Immature natural killer cell (primary cell): ENCODE measurements at places on chromosomes 4 and X.

- no peaks in the 10 kb centered on the region for H3K4me1 ChIP-seq
- H3K27ac ChIP-seq = no peak overlapping the region
- no peak for DNase-seq
- no peaks in the 10 kb centered on the region for H3K27me3 ChIP-seq
- no peak overlapping the region for H3K4me3 ChIP-seq
Measured at GRCh38 chr4:85486425-85487086, 11.6 kb downstream of the ARHGAP24 start.

DNA sequence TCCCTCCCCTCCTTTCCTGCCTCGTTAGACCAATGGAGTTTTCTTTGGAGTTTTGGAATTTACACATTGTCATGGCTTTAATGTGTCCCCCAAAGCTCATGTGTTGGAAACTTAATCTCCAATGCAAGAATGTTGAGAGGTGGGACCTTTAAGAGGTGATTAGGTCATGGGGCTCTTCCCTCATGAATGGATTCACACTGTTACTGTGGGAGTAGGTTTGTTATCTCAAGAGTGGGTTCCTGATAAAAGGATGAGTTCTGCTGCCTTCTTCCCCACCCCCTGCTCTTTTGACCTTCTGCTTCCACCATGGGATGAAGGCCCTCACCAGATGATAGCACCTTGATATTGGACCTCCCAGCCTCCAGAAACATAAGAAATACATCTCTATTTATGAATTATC is 16.8 kb downstream of the MORF4L2 start:
- no peaks in the 10 kb centered on the region for H3K36me3 ChIP-seq
- H3K27ac ChIP-seq = no peak overlapping the region
- no peak for DNase-seq
- H3K27me3 ChIP-seq = no peaks in the 10 kb centered on the region

DNA sequence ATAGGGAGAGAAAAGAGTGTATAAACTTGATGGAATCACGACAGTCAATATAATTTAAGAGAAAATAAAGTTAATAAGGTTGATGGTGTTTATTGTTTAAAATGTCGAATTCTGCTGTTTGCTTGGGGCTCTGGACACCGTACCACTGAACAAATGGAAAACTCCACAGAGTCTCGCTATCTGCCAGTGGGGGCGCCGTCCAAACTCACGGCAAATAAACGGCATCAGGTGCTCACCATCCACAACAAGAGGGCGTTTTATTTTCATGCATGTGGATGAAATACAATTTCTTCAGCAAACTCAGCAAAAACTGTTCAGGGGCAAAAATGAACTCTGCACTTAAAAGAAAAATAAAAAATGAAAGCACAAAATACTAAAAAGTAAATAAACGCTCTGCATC is 46.6 kb upstream of the FAM47C start:
- no peaks in the 10 kb centered on the region for H3K27me3 ChIP-seq
- H3K36me3 ChIP-seq = no peaks in the 10 kb centered on the region
- H3K4me1 ChIP-seq = no peaks in the 10 kb centered on the region
- DNase-seq = no peak
- no peak overlapping the region for H3K27ac ChIP-seq

DNA sequence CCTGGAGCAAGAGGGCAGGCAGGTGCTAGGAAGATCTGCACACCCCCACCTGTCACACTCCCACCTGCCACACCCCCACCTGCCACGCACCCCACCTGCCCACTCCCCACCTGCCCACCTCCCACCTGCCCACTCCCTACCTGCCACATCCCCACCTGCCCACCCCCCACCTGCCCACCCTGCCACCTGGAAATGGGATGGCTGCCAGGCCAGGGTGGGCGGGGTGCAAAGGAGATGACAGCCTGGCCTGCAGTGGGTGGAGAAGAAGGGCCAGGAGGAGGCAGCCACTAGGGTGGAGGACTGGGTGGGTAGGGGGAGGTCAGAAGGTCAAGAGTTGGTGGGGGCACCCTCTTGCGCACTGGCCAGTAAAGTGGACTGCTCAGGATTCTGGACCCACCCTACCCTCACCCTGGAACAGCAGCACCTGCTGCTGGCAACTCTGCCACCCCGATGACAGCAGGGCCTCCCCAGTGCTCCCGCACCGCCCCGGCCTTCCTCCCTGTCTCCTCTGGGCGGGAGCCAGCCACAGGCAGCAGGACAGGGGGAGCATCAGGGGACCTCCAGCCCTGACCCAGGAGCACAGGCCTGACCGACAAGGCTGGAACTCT is 66.8 kb upstream of the NKX1-1 start:
- DNase-seq = no peak
- no peak overlapping the region for H3K4me3 ChIP-seq
- no peak overlapping the region for H3K27ac ChIP-seq

DNA sequence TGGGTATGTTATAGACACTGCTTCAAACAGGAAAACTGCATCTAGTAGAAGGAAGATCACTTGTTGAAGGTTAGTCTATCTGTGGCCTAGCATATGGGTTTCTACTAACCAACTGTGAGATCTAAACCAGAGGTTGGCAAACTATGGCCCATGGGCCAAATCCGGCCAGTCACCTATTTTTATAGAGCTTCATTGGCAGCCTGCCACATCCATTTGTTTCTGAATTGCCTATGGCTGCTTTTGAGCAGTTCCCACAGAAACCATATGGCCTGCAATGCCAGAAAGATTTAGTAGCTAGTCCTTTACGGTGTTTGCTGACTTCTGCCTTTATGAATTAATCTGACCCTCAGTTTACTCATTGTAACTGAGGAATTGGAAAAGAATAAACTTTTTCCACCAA is 71.1 kb downstream of the MID1 start:
- no peak overlapping the region for H3K4me3 ChIP-seq
- DNase-seq = no peak
- no peaks in the 10 kb centered on the region for H3K27me3 ChIP-seq
- H3K4me1 ChIP-seq = no peaks in the 10 kb centered on the region
- H3K36me3 ChIP-seq = no peaks in the 10 kb centered on the region

GRCh38 chr4:7156761-7157488 is 35.4 kb upstream of the SORCS2 start:
- H3K27ac ChIP-seq = no peak overlapping the region
- no peaks in the 10 kb centered on the region for H3K36me3 ChIP-seq

DNA sequence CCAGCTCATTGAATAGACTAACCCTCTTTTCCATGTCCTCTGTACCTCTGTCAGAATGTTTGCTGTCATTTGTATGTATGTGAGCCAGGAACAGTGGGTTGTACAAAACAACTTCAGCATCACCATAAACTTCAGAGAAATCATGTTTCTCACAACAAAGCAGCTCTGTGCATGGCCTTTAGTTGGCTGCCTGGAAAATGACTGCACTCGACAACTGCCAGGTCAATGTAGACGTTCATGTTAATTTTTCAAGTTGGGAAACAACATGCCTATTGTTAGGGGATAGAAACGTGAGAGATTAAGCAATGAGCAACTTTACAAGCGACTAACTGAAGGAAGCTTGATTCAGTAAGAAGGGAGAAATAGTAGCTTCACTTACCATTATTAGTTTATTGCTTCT is 17.9 kb upstream of the CXCL11 start:
- no peak overlapping the region for H3K27ac ChIP-seq
- H3K4me1 ChIP-seq = no peaks in the 10 kb centered on the region
- DNase-seq = no peak

GRCh38 chr4:38529189-38530115 is 134.5 kb upstream of the KLF3 start:
- peak; percentile 49 for DNase-seq
- no peaks in the 10 kb centered on the region for H3K27me3 ChIP-seq
- peaks cover 31% of the 10 kb centered on the region for H3K4me1 ChIP-seq
- peaks cover 9% of the 10 kb centered on the region for H3K36me3 ChIP-seq

DNA sequence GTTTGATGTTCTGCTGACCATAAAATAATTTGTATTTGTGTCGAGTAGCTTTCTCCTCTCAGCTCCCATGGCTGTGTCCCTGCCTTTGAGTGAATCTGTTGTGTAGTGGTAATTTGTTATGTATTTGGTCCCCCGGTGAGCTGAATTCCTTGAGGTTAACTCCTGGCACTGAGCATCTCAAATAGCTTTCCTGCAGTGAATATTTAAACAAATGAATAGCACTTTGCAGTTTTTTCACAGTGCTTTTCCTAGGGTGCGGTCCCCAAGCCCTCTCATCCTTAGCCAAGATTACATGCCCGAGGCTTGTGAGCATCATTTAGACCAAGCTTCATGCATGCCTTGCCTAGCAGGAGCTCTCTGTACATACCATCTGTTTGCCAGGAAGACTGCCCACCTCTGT is 74.2 kb downstream of the CLDN34 start:
- H3K27ac ChIP-seq = no peak overlapping the region
- H3K27me3 ChIP-seq = peaks cover 2% of the 10 kb centered on the region
- H3K4me1 ChIP-seq = no peaks in the 10 kb centered on the region
- H3K4me3 ChIP-seq = no peak overlapping the region

- DNase-seq = peak; percentile 50
- H3K4me3 ChIP-seq = peak overlapping the region; percentile 80
- peaks cover 19% of the 10 kb centered on the region for H3K4me1 ChIP-seq
- peak overlapping the region; percentile 73 for H3K27ac ChIP-seq
- H3K36me3 ChIP-seq = peaks cover 5% of the 10 kb centered on the region
Measured at GRCh38 chrX:49172280-49172780, 632 bp downstream of the PLP2 start.

DNA sequence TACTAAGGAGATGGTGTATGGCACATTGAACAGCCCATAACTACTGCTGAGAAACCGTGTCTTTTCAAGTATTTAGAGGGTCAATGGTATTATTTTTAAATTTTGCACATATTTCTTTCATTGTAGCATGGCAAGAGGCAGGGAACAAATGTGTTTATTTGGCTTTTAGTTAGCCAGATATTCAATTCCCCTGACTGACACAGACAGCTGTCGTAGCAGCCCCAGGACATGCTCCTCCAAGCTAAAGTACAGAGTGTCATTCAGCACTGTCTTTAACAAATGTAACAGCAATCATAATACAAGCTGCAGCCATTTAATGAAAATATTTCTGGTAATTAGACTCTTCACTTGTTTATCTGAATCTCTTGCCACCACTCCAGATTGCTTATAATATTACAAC is 687.1 kb downstream of the KLHL13 start:
- no peaks in the 10 kb centered on the region for H3K4me1 ChIP-seq
- H3K36me3 ChIP-seq = no peaks in the 10 kb centered on the region
- H3K27me3 ChIP-seq = no peaks in the 10 kb centered on the region
- no peak overlapping the region for H3K4me3 ChIP-seq
- DNase-seq = no peak

DNA sequence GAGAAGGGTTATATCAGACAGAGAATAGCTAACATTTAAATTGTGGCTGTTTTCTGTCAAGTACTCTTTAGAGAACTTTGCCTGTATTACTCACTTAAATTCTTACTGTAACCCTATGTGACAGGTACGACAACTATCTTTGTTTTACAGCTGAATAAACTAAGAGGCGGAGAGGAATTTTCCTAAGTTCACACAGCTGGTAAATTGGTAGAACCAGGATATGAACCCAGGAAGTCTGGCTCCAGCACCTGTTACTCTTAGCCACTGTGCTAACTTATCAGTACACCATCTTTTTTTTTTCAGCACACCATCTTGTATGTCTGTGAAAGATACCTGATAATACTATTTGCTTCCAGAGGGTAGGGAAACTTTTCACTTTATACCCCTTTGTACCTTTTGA is 2.0 kb upstream of the SYP start:
- no peak overlapping the region for H3K4me3 ChIP-seq
- no peak for DNase-seq
- no peak overlapping the region for H3K27ac ChIP-seq
- H3K27me3 ChIP-seq = peaks cover 2% of the 10 kb centered on the region
- peaks cover 6% of the 10 kb centered on the region for H3K4me1 ChIP-seq

GRCh38 chr4:108628411-108628810 is 8.0 kb downstream of the RPL34 start:
- no peak overlapping the region for H3K4me3 ChIP-seq
- no peak overlapping the region for H3K27ac ChIP-seq
- DNase-seq = no peak
- H3K4me1 ChIP-seq = peaks cover 9% of the 10 kb centered on the region
- H3K36me3 ChIP-seq = peaks cover 29% of the 10 kb centered on the region

DNA sequence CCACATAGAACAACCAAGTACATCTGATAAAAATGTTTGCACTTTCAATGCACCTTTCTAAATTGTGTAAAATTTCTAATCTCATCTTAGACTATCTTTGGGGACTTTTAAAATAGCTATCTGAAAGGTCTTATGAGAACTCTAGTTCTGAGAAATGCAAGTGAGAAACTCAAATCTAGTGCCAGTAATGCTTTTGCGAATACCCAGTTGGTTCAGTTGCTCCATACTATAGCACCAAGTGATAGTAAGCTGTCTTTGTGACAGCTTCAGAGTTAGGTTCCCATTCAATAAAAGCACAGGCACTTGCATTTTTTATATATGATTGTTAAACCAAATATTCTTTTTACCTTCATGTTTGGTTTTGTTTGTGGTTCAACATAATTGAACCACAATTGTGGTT is 4.5 kb upstream of the ITM2A start:
- H3K36me3 ChIP-seq = peaks cover 1% of the 10 kb centered on the region
- H3K27ac ChIP-seq = no peak overlapping the region
- DNase-seq = no peak
- H3K4me1 ChIP-seq = peaks cover 31% of the 10 kb centered on the region

DNA sequence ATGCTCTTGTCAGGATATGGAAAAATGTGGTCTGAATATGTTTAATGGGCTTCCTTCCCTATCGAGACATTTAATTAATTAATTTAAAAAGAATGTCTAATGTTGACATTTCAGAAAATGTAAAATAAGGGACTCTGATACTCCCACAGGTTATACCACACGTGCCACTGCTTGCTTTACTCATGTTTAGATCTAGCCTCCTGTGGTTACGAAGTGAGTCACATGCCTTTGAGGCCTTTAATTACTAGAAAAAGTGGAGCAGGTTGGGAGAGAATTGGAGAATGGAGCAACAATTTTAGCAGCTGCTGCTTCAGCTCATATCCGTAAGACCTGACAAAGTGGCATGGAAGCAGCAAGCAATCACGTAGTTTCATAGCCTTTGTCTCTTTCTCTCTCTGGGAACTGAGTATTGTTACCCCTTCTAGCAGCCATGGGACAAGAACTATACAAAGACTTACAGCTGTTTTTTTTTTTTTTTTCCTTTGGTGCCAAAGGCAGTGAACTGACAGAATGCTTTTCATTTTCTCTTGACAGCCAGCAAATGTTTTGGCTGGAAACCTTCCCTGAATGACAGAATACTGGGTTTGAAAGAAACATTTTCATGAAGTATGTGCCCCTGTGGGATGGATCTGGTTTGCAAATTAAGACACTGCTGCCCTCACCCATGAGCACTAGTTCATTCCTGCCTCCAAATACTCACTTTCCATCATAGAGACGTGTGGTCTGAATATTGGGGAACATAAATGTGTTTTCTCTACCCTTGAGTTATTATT is 355.1 kb upstream of the PABPC5 start:
- no peak overlapping the region for H3K27ac ChIP-seq
- no peaks in the 10 kb centered on the region for H3K36me3 ChIP-seq
- peaks cover 2% of the 10 kb centered on the region for H3K27me3 ChIP-seq
- no peak for DNase-seq

DNA sequence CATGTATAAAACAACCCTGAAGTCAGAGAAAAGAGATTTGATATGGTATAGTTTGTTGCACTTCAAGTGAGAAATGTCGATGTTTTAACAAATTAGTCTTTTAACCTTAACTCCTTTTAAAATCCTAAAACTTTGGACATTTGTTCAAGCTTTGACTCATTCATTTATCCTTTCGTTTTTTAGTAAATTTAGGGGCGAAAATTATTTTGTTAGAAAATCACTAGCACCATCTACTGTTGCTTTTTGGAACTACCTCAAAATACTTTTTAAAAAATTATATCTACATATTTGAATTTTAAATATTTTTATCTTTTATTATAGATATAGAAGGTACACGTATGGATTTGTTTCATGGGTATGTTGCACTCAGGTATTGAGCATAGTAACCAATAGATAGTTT is 165.1 kb upstream of the POF1B start:
- DNase-seq = no peak
- peaks cover under 1% of the 10 kb centered on the region for H3K27me3 ChIP-seq
- H3K4me3 ChIP-seq = no peak overlapping the region
- H3K4me1 ChIP-seq = no peaks in the 10 kb centered on the region
- H3K36me3 ChIP-seq = no peaks in the 10 kb centered on the region
- no peak overlapping the region for H3K27ac ChIP-seq
